ENCODE measurements at places on chromosomes 5 and 9.

GRCh38 chr5:92749943-92750342 lies 831.1 kb downstream of the NR2F1-AS1 start:
- DNase-seq, result no peak

- DNase-seq, result peak; percentile 55
Observed at GRCh38 chr9:137372693-137373610, 50.0 kb downstream of the EXD3 start.

GRCh38 chr9:113886933-113887332 lies 10.8 kb downstream of the ZNF618 start:
- DNase-seq, result no peak

DNA sequence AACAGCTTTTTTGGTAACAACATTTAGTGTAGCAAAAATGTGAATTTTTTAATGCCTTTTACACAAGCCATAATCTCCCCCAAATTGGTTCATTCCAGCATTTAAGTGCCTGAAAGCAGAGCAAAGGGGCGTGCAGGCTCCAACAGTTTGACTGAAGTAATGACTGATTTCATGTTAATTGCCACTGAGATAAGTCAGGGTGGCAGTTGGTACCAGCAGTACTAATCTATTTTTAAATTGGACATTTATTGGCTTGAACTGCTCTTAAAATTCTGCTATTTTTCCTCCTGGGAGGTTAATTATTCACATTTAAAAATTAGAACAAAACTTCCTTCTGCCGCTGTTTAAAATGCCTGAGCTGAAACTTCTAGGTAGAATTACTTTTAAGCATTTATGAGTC lies 12.4 kb downstream of the TMEM171 start:
- DNase-seq, result no peak

DNA sequence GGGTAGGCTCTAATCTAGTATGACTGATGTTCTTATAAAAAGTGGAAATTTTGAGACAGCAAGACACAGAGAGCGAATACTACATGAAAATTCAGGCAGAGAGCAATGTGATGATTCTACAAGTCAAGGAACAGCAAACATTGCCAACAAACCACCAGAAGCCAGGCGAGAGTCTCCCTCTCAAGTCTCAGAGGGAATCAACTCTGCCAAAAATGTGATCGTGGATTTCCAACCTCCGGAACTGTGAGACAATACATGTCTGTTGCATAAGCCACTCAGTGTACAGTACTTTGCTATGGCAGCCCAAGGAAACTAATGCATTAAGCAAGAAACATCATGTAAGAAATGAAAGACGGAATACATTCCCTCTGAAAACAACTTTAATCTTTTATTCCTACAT lies 52.1 kb upstream of the CCNG1 start:
- DNase-seq, result no peak

- DNase-seq, result no peak
Observed at GRCh38 chr9:93864840-93865239, 90.3 kb downstream of the BARX1 start.

- no peak for DNase-seq
Observed at GRCh38 chr9:108512426-108513173, 343.2 kb downstream of the ACTL7B start.

DNA sequence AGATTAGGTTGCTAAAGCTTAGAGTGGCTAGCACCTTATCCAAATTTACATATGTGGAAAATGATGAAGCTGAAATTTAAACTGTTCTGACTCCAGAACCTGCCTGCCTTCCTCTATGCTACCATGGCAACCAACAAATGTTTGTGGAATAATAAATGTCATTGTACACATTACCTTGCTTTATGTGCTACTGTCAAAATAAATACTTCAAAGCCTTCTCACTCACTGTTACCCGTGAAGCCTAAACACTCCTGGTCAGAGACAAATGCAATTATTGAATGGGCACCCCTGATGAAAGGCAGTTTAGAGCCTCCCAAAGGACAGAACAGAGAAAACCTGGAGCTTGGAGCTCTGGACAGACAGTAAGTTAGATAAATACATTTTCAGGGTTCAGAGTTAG lies 158.6 kb downstream of the FAM114A2 start:
- no peak for DNase-seq

DNA sequence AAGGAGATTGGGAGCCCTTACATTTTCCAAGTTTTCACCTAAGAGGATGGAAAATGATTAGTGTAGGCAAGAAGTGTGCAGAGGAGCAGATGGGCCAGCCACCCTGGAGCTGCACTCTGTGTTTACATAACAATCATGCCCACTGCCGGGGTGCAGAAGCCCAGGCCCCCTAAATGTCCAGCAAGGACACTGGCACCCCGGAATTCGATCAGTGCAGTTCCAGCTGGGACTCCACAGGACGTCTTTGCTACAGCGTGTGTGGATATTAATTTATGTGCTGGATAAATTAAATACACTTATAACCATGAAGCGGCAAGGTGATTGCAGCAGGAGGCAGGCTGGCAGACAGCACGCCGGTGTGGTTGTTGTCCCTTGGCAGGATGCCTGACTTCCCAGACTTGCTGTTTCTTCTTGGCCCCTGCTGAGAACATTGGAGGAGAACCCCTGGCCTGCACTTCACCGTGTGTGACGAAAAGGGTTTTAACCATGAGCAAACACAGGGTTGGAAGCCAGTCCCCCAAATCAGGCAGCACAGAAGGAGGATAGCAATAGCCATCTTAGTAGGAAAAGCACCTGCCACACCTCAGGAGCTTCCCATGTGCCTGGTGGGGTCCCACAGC lies 73.7 kb downstream of the GADD45G start:
- DNase-seq, result no peak

- DNase-seq, result no peak
Observed at GRCh38 chr5:19498852-19499251, 489.1 kb downstream of the CDH18 start.

DNA sequence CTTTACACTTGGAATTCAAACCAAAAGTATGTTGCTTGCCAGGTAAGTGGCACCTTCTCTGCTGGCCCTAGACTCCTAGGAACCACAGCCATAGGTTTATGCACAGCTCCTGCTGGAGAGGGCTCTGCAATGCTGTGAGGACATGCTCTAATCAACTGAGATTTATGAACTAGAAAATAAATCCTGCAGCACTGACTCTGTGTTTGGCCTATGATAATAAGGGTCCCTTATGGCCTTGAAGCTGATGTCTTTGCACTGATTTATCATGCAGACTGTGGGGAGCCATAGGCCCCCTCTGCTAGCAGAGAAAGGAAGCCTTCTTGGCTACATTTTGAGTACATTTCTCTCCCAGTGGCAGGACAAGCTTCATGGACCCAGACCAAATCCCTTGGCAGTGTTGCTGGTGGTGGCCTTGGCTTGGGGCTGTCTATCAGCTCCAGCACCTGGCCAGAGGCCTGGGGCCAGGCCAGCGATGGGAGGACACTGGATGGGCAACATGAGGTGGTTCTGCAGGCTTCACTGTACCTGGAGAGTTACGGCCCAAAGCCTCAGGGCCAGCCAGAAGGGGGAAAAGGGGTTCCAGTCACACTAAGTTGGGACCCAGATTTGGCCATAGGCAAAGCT lies 178.0 kb downstream of the SEMA6A start:
- no peak for DNase-seq

- DNase-seq, result peak; percentile 80
Observed at GRCh38 chr5:61631438-61631941, 299.4 kb downstream of the ZSWIM6 start.

DNA sequence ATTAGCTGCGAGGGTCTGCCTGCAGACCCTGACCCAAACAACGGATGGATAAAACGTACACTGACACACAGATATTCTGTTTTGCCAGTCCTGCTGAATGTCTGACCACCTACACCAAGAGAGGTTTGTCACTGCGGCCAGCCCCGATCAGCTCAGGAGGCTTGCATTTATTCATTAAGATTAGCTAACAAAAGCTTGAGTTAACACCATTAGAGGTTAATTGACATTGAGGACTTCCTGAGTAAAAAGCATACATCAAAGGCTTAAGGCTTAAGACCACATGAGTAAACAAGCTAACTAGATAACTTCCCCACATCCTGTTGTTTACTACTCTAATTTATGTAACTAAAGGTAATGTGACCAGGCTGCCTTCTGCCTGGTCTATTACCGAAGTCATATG lies 198.1 kb upstream of the TRPC7 start:
- DNase-seq, result no peak

- no peak for DNase-seq
Observed at GRCh38 chr9:71886015-71886414, 25.0 kb downstream of the ABHD17B start.

DNA sequence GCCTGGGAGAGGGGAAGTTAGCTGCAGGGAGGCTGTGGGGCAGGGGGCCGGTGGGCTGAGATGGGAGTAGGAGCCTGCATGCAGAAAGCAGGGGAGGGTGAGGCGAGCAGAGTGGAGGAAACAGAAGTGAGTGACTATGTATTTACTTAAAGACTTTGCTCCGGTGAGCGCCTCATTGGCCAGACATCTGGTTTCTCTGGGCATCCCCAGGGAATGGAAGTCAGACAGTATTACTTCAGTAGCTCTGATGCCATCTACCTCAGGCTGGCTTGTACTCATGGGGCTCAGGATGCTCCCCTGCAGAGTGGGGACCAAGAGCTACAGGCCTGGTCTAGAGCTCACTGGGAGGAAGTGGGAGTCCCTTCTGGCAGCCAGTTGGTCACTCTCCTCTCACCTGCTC lies 78.2 kb upstream of the ARAP3 start:
- DNase-seq, result no peak

GRCh38 chr5:180494510-180495181 lies 467 bp downstream of the CNOT6 start:
- DNase-seq, result peak; percentile 73

- DNase-seq, result no peak
Observed at GRCh38 chr5:138989720-138990119, 114.6 kb upstream of the LRRTM2 start.

DNA sequence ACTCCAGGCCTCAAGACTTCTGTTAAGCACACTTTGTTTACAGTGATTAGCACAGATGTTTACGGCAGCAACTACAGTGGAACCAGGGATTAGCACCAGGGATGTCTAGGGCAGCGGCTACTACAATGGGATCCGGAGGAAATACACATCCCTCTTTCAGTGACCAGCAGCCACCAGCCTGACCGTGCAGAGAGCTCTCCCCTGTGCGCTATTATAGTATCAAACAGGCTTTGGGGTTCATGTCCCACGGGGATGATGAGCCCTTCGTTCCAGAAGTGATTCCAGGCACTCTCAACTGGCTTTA lies 21.5 kb downstream of the GFPT2 start:
- DNase-seq, result no peak

DNA sequence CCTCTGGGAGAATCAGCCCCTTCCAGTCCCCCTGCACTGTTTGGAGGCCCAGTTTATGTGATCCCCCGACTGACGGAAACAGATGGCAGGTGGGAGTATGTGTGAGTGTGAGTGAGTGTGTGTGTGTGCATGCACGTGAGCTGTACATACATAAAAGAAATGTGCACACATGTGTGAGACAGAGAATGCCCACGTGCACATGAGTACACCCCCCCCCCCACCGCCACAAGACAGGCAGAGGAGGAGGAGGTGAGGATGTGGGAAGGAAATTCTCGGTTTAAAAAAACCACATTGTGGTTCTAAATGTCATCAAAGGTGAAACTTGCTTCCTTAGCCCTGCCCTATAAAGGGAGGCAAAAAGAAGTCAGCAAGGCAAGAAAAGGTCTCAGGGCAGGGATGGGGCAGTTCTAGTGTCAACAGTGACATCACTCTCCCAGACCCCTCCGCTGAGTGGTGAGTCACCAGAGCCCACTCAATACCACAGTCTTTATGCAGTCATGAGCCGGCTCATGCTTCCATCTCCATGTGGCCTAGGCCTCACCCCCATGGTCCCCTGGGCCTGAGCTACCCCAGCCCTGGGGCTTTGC lies 79.2 kb upstream of the HSPA9 start:
- DNase-seq, result no peak

DNA sequence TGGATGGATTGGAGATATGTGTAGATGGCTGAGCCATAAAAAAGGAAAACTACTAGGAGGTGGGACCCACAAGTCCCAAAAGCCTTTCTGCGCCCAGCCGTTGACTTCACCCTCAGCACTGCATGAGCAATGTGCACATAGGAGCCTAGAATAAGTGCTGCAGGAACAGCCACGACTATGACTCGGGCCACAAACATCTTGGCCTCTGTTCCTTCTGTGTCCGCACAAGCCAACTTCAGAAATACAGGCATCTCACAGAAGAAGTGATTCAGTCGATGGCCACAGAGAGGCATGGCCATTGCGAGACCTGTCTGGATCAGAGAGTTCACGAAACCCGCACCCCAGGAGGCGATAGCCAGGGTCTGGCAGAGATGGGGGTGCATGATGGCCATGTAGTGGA lies 587 bp downstream of the OR2Y1 start:
- no peak for DNase-seq

DNA sequence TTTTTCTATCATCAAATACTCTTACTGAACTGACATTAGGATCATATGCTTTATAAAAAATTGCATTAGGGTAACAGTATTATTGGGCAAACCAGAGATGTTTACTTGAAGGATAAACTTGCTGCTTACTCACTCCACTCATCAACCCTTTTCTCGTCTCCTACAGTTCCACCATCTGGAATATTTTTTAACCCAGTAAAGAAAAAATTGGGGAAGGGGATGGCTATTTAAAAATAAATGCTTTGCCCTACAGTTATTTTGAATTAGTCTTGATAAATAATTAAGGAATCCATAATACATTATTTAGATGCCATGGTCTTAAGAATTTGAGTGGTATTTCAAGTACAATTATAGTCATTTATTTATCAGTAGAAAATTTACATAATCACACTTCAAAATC lies 225.8 kb downstream of the MEF2C start:
- no peak for DNase-seq

- DNase-seq, result no peak
Observed at GRCh38 chr5:165196961-165197360, 1691.5 kb downstream of the MAT2B start.

DNA sequence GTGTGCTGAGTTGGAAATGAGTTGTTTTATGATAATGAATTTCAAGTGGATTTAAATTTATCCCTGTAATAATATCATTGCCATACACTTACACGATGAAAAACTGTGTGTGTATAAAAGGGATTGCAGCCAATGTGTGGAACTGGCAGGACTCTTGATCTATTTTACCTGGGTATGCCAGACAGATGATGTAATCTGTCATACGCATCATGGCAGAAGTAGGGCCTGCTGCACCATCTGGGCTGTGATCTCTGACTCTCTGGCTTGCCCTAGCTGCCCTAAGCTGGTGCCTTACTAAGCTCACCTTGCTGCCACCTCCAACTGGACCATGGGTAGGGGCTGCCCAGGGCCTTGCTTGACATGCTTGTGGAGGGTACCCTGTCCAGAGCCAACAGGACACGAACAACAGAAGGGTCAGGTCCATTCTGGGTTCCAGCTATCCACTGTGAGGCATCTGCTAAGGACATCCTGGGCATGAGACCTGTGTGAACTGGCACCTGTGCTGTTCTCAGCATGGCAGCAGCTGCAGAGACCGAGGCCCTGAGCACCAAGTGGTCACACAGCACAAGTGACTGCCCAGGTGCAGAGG lies 184.2 kb downstream of the FSTL4 start:
- no peak for DNase-seq

GRCh38 chr5:60810438-60811085 lies 33.5 kb downstream of the ELOVL7 start:
- no peak for DNase-seq

GRCh38 chr9:136847088-136847825 lies 2.0 kb upstream of the PHPT1 start:
- DNase-seq, result peak; percentile 71

Data from heart left ventricle (tissue), 16 donors.